Heart left ventricle (tissue), 16 donors: ENCODE measurements at places on chromosomes 13 and 19. TPM values are rescaled to one million over a fixed set of nuclear protein-coding genes. Genes with fewer than 3 reads are reported as not detected.

- no peaks in the 10 kb centered on the region for H3K36me3 ChIP-seq
- no peak for DNase-seq
- H3K4me3 ChIP-seq = no peak overlapping the region
- H3K27me3 ChIP-seq = no peaks in the 10 kb centered on the region
- H3K27ac ChIP-seq = no peak overlapping the region
- H3K4me1 ChIP-seq = peaks cover 12% of the 10 kb centered on the region
These were observed 1.1 kb upstream of the PROZ start for GRCh38 chr13:113157206-113157928.

NCAN gene
- polyA plus RNA-seq = not detected

DNA sequence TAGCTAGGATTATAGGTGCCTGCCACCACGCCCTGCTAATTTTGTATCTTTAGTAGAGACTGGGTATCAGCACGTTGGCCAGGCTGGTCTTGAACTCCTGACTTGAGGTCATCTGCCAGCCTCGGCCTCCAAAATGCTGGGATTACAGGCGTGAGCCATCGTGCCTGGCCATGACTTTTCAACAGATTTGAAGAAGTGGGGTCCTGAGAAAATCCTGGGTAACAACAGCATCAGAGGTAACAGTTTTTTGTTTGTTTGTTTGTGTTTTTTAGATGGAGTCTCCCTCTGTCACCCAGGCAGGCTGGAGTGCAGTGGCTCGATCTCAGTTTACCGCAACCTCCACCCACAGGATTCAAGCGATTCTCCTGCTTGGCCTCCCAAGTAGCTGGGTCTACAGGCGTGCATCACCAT lies 3.7 kb downstream of the JUNB start:
- no peaks in the 10 kb centered on the region for H3K27me3 ChIP-seq
- H3K4me1 ChIP-seq = peaks cover 31% of the 10 kb centered on the region
- no peak for DNase-seq
- H3K36me3 ChIP-seq = peaks cover 22% of the 10 kb centered on the region

GRCh38 chr13:98664047-98664446 lies 87.1 kb upstream of the STK24 start:
- H3K27ac ChIP-seq = no peak overlapping the region
- H3K4me1 ChIP-seq = no peaks in the 10 kb centered on the region
- DNase-seq = no peak
- no peaks in the 10 kb centered on the region for H3K36me3 ChIP-seq
- H3K27me3 ChIP-seq = no peaks in the 10 kb centered on the region

DNA sequence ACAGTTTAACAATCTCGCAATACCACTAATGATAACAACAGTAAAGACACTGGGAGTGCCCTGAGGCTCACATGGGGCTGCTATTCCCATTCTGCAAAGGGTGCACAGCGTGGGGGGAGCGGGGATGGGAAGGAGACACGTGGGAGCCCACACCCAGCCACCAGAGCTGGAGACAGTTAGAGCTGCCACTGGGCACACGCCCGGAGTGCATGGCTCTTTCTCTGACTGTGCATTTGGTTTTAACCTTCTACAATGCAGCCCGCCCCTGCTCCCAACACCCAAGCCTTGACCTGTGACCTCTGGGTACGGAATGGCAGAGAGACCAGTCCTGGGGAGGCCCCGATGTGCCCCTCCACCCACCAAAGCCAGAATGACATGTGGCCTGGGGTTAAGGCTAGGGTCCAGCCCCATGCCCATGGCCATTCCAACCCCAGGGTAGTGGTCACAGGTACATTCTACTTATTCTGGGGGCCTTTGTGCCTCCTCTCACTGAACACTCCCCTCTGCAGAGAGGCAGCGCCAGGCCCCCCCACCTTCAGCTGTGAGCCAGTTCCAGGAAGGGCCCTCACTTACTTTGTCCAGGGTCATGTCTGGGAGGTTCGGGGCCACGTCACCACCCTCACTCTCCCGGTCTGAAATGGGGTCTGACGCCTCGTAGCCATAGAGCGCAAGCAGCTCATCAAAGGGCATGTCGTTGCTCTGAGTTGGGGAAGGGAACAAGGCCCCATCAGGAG lies 17.1 kb downstream of the MIER2 start:
- H3K27me3 ChIP-seq = no peaks in the 10 kb centered on the region
- peaks cover 77% of the 10 kb centered on the region for H3K36me3 ChIP-seq
- H3K27ac ChIP-seq = no peak overlapping the region
- DNase-seq = no peak
- no peaks in the 10 kb centered on the region for H3K4me1 ChIP-seq
